NCI-H1694 (cell line): ENCODE measurements at places on chromosomes 5 and 9.

DNA sequence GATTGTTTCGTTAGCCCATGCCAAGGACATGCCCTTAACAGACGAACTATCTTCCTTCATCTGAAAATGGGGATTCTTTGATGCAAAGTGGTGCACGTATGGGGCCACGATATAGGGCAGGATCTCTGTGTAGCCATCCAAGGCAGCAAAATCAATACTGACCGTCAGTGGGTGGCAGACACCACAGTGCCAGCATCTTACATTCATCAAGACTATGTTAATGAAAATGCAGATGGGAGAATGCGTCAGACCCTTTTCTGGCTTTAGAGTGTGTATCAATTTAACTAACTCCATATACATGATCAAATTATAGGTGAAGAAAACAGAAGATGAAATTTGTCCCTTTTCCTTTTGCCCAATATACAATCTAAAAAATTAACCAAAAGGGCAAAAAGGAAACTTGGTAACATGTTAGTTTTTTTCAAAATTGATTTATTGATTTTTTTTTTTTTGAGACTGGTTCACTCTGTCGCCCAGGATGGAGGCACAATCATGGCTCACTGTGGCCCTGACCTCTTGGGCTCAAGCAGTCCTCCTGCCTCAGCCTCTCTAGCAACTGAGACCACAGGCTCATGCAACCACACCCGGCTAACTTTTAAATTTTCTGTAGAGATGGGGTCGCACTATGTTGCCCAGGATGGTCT, 169.2 kb upstream of the SPRY4 start:
- DNase-seq: no peak

GRCh38 chr9:77464661-77465060, 183.5 kb downstream of the GNA14 start:
- DNase-seq: no peak

GRCh38 chr5:65830856-65831255, 95.5 kb upstream of the ERBIN start:
- no peak for DNase-seq

DNA sequence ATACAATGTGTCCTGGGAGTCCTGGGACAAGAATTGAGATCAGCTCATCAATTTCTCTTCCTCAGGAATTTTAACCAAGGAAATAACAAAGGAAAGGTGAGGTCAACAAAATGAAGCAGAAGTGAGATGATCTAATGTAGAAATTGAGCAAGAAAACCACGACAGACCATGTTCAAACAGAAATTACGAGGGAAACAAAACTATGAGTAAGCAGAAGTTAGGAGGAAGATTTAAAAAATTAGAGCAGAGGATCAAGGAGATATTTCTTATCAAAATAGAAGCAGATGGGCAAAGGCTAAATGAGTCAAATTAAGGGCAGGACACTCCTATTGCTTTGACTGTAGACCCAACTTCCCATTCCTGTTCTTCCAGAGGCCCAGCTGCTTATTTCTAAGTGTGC, 97.4 kb downstream of the HINT1 start:
- DNase-seq: no peak

- no peak for DNase-seq
Observed at GRCh38 chr5:173762930-173763329, 125.2 kb upstream of the CPEB4 start.

GRCh38 chr5:160286947-160287346, 25.4 kb downstream of the CCNJL start:
- no peak for DNase-seq

DNA sequence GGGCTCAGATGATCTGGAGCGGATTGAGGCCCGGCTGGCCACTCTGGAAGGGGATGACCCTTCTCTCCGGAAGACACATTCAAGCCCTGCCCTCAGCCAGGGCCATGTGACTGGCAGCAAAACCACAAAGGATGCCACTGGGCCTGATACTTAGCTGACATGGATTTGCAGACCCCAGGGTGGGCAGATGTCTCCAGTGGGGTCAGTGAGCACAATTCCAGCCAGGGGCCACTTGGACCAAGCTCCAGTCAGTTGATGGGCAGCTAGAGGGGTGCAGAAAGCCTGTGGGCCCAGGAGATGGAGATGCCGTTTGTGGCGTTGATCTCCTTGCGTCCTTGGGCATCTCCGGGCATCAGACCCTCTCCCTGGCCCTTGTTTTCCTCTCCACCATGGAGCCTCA, 46.7 kb downstream of the PSD2 start:
- DNase-seq: no peak

DNA sequence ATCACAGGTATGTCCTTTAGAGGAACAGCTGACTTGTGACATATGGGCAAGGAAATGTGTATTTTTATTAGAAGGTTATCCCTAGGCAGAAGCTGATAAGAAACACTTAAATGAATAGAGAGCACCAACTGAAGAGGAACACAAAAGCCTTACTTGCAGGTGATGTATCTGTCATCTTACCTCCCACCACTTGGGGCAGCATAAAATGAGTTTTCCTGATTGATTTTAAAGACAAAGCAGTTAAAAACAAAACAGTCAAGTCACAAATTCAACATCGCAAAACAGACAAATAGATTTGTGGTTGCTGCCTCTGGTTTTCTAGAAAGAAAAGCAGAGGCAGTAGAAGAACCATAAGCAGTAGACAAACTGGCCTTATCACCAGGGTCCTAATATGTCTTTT, 302.4 kb upstream of the ZNF462 start:
- no peak for DNase-seq

DNA sequence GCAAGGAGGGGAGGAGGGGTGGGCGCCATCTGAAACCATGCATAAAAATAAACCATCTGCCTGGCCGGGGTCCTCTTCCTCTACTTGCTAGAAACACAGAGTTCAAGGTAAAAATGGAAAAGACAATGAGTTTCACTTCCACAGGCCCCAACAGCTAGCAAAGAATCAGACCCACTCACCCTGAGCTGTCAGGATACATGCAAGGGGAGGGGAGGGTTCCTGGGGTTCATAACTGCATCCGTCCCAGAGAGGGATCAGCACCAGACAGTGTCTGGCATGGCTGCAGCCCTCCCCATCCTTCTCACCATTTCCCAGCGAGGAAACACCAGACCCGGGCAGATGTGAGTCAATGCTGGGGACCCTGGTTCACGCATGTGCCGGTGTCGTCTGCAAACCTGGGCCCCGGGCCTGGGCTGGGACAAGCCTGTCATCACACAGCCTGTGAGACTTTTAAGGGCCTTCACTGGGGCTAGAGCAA, 55.4 kb downstream of the SEMA4D start:
- no peak for DNase-seq

GRCh38 chr5:71697967-71698366, 21.1 kb upstream of the CARTPT start:
- no peak for DNase-seq

DNA sequence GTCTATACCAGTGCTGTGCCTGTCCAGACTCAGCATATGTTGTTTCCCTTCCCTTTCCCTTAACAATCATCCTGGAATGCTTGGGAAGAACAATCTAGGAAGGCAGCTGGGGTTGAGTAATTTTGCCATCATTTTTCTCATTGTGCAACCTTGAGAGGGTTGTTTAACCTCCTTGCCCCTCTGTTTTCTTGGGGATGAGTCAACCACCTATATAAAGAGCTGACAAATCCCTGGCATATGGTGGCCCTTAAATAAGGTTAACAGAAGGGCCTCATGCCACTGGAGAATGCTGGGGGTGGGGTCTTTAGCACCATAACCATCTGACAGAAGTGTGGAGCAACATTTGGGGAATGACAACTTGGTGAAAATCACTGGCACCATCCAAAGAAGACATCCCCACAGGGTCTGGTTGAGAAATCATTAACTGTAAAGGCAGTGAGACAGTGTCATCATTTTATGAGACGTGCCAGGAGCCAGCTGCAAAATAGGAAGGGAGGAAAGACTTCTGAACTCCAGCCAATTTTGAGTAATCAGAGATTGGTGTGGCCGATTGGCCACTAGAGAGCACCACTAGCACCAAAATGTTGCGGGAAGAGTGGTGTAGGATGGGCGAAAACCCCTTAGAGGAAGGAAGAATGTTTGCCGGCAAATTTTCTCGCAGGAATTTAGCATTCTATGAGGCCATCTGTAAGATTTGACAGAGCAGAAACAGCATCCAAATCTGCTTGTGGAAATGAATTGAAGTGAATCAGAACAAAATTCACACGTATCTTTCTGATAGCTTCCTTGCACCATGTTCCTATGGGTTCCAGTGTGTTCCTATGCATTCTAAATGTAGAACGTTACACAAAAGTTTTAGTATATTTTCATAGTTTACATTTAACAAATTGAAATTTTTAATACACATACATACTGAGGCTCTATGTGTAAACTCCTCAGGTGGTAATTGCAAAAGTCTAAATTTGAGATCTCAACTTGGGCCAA, 113.8 kb downstream of the MSX2 start:
- DNase-seq: peak; percentile 9

DNA sequence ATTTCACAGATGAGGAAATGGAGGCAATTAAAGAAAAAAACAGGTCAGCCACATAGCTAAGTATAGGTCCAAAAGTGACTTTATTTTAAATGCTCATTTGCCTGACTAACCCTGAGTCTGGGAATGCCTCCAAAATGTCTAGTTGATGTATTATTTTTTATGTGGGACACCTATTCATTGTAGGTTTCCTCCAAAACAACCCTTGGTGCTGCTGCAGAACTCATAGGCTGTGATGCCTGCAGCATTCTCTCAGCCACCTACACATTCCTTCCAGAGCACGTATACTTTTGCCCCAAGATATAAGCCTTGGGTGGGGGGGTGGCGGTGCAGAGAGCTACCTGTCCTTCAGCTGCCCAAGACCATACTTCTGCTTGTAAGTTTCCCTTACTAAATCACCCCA, 77.4 kb downstream of the MSX2 start:
- DNase-seq: no peak

DNA sequence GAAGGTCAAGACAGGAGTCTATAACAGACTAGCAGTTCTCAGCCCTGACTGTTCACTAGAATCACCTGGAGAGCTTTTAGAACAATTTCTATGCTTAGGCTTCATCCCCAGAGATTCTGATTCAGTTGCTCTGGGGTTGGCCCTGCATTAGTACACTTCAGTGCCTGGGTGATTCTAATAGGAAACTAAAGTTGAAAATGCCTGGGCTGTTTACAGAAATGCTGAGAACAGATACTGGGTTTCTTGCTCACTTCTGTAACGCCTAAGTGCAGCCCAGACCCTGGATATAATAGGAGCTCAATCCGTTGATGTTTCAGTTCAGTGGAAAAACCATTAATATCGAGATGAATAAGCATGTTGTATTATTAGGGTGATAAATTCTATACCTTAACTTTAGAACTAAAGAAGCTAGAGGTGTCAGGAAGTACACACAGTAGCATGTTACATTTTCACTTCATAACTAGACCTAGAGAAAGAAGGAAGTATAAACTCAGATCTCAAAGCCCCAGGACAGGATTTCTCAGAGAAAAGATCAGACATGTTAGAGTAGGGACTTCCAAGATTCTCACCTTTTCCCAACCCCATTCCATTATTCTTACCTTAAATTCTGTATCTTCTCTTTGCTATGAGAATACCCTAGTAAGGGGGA, 20.4 kb downstream of the HAVCR2 start:
- no peak for DNase-seq

- DNase-seq: no peak
Observed at GRCh38 chr9:124790801-124791505, 14.0 kb downstream of the OLFML2A start.

DNA sequence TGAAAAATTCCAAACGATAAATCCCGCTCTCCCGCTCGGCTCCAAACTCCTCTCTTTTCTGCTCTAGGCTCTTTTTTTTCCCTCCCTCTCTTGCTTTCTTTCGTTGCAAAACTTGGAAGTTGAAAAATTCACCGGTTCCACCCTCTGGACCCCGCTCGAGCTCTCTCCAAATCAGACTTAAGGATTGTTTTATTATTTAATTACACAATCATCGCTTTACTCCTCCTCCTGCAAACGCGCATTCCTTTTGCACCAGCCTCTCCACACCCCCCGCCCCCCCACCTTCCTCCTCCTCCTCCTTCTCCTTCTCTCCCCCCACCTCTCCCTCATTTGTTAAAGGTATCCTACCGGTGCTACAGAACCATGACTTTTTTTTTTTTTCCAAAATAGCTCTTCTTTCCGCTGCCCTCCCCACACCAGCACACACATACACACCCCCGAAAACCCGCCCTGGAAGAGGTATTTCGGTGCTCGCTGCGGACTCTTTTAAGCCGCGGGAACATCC, 535 bp upstream of the NFIB start:
- peak; percentile 88 for DNase-seq

GRCh38 chr9:135960411-135961276, 529 bp downstream of the UBAC1 start:
- no peak for DNase-seq

GRCh38 chr5:179023528-179024189, at the start of gene ZNF879:
ZNF879 (plus strand) TSS chr5:179023804; CDS start chr5:179025005, 1,201 bp downstream.
- DNase-seq: peak; percentile 65

GRCh38 chr5:53095217-53095616, 14.3 kb downstream of the MOCS2 start:
- DNase-seq: no peak

- no peak for DNase-seq
Observed at GRCh38 chr9:37283730-37284325, 138.7 kb upstream of the GRHPR start.

DNA sequence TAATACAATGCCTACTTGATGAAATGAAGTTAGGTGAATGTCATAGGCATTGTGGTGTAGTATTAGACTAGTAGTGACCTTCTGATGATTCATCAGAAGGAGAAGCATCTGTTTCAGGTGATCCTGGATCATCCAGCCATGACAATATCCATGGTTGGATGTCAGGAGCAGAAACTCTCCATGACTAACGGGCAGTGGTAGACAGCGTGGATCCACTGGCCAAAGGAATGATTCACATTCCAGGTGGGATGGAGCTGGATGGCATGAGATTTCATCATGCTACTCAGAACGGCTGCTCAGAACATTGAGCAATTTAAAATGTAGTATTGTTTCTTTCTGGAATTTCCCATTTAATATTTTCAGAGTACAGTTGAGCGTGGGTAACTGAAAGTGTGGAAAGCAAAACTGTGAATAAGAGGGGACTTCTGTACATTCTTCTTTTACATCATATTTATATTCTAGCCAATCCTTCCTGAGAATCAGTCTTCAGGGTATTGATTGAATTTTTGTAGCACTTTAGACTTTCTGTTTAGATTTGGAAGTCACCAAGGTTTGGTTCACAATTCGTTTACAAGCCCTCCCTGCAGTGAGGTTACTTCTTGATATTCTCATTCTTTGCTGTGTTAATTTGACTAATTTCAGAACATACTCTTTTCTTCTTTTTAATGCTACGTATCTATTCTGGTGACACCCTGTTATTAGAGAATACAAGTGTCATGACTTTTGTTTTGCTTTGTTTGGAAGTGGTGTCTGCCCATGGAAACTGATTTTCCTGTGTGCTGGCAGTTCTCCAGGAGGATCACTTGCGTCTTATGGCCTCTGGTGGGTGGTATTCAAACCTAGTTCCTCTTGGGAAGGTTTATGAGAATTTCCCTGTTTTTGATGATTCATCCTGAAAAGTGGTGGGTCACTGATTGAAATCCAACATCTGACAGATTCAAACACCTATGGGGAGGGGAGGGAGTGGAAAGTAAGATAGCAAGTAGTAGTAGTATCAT, 12.2 kb upstream of the CLINT1 start:
- DNase-seq: no peak

- no peak for DNase-seq
Observed at GRCh38 chr9:26129217-26129616, 451.0 kb upstream of the TUSC1 start.
